Activated CD8-positive, alpha-beta T cell treated with anti-CD3 and anti-CD28 coated beads for 36 hours (primary cell): ENCODE measurements at places on chromosomes 5 and 9. TPM values are rescaled to one million over a fixed set of nuclear protein-coding genes. Genes with fewer than 3 reads are reported as not detected.
A peak's percentile ranks its signal among the peaks of the same experiment; 100 is the strongest.

DNA sequence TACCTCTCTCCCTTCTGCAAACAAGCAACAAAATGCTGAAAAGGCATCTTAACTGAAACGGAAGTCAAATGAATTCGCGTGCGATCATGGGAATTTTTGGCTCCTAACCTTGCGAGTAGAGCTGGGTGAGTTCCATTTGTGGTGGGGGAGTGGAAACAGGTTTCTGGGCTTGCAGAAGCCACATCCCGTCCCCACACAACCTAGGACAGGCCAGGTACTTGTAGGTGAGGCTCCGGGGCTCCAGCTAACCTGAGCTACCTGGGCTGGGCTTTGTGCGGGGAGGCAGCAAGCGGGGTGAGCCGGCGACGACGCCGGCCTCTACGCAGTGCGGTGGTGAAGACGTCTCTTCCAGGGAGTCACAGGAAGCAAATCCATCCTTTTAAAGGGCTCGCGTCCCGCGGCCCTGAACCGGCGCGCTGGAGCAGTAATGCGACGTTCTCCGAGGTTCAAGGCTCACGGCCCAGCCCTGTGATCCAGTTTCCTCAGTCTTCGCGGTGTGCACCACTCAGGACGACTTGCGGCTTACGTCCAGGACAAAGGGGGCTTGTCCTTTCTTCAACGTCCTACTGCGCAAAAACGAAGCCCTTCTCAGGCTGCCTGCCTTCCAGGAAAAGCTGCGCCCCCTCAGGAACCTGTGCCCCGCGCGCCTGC is 567 bp upstream of the SPIN1 start:
- peak; percentile 44 for DNase-seq
- peaks cover 32% of the 10 kb centered on the region for H3K4me1 ChIP-seq
- H3K27ac ChIP-seq = peak overlapping the region; percentile 61
- H3K4me3 ChIP-seq = peak overlapping the region; percentile 81

DNA sequence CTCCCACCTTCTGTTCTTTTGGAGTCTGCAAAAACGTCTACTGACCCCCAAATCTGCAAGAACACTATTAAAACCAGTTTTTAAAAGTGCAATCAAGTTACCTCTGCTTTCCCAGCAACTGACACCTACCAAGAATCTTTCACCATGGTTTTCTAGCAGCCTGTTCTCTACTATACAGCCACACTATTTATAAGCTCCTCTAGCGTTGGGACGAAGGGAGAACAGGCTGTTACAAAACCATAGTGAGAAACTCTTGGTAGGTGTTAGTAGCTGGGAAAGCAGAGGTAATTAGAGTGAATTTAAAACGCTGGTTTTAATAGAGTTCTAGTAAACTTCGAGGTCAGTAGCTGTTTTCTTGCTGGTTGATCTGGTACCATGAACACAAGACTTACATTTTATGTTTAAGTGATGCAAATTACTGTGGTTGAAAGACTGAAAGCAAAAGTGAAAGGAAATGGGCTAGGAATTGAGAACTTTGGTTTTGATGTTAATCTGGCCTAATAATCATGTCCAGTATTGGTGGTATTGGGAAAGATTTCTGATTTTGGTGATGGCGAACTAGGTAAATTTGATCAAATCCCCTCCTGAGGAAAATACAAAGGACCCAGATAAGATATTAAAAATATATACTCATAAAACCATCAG is 5.3 kb downstream of the MROH2B start:
- no peak overlapping the region for H3K27ac ChIP-seq
- no peak overlapping the region for H3K4me3 ChIP-seq
- no peaks in the 10 kb centered on the region for H3K36me3 ChIP-seq

- H3K27me3 ChIP-seq = peaks cover 6% of the 10 kb centered on the region
- H3K4me3 ChIP-seq = no peak overlapping the region
- no peaks in the 10 kb centered on the region for H3K36me3 ChIP-seq
- no peak for DNase-seq
- no peaks in the 10 kb centered on the region for H3K4me1 ChIP-seq
These were observed 176.6 kb downstream of the GABBR2 start for GRCh38 chr9:98532147-98532546.

- H3K4me3 ChIP-seq = peak overlapping the region; percentile 88
- H3K36me3 ChIP-seq = peaks cover 6% of the 10 kb centered on the region
- H3K27me3 ChIP-seq = no peaks in the 10 kb centered on the region
- no peak for DNase-seq
- peak overlapping the region; percentile 90 for H3K27ac ChIP-seq
These were observed 689 bp downstream of the AK3 start for GRCh38 chr9:4740388-4740637.

DNA sequence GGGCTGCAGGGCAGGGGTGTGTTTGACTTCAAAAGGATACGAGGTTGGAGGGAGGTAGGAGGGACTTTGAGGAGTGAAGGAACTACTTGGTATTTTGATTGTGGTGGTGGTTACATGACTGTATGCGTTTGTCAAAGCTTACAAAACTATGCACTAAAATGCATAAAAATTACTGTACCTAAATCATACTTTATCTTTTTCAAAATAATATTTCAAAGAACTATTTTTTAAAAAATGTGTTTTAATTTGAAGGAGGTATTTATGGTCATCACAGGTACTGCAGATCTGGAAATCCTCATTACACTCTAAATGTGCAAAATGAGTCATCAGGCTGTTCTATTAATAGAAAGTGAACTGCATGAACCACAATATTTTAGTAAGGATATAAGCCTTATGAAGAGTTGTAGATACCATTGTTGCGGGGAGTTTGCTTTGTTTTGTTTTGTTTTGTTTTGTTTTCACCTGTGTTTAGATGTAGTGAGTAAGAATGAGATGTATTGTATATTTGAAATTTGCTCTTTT is 116.9 kb downstream of the ARRDC3 start:
- no peak overlapping the region for H3K4me3 ChIP-seq
- H3K36me3 ChIP-seq = no peaks in the 10 kb centered on the region
- H3K4me1 ChIP-seq = peaks cover 22% of the 10 kb centered on the region
- no peaks in the 10 kb centered on the region for H3K27me3 ChIP-seq

IFNA2 gene
- total RNA-seq = not detected

FBXL7 gene
- total RNA-seq = not detected
